ENCODE measurements at places on chromosomes 3 and 15.

- DNase-seq = peak; percentile 6
- H3K4me1 ChIP-seq = peaks cover 6% of the 10 kb centered on the region
- no peak overlapping the region for H3K27ac ChIP-seq
These were observed 5.2 kb downstream of the GRM2 start for GRCh38 chr3:51712038-51712420.

- H3K4me3 ChIP-seq = peak overlapping the region; percentile 38
- peaks cover 88% of the 10 kb centered on the region for H3K4me1 ChIP-seq
- H3K36me3 ChIP-seq = peaks cover 3% of the 10 kb centered on the region
These were observed 28.1 kb downstream of the CMTM7 start for GRCh38 chr3:32419742-32420125.

DNA sequence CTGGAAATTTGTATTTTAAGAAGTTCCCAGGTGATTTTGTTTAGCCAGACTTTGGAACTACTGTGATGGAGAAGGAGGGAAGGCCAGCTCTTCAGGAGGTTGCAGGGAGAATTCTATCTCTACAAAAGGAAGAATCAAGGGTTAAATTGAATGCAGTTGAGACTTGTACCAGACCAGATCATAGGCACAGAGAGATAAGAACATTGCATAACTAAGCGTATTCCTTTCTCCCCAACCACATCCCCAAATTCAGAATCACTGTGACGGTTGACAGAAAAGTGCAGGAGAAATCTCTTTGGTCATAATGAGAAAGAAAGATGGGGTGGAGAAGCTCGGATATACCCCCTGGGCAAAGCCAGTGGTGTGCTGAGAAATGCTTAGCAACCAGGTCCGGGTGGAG, 7.2 kb downstream of the PLD1 start:
- H3K4me3 ChIP-seq = no peak overlapping the region
- peaks cover 14% of the 10 kb centered on the region for H3K4me1 ChIP-seq
- no peak for DNase-seq

- peaks cover 5% of the 10 kb centered on the region for H3K27me3 ChIP-seq
- peaks cover 82% of the 10 kb centered on the region for H3K36me3 ChIP-seq
- peak overlapping the region; percentile 88 for H3K4me3 ChIP-seq
- H3K4me1 ChIP-seq = peaks cover 56% of the 10 kb centered on the region
- peak overlapping the region; percentile 100 for H3K27ac ChIP-seq
These were observed 2.0 kb downstream of the B2M start for GRCh38 chr15:44713006-44713966.

GRCh38 chr3:140188285-140188684, 253.3 kb downstream of the CLSTN2 start:
- no peak overlapping the region for H3K4me3 ChIP-seq
- no peaks in the 10 kb centered on the region for H3K36me3 ChIP-seq

GRCh38 chr15:58710701-58711100, 38.8 kb downstream of the ADAM10 start:
- no peaks in the 10 kb centered on the region for H3K27me3 ChIP-seq
- H3K4me1 ChIP-seq = peaks cover 27% of the 10 kb centered on the region
- no peak overlapping the region for H3K4me3 ChIP-seq
- H3K27ac ChIP-seq = no peak overlapping the region
- DNase-seq = no peak

GRCh38 chr15:44215594-44215993, 20.5 kb upstream of the FRMD5 start:
- H3K27me3 ChIP-seq = peaks cover 15% of the 10 kb centered on the region
- H3K4me1 ChIP-seq = peaks cover 3% of the 10 kb centered on the region
- DNase-seq = no peak
- H3K27ac ChIP-seq = no peak overlapping the region

GRCh38 chr3:71005702-71006321, 577.7 kb downstream of the FOXP1 start:
- DNase-seq = no peak
- H3K4me3 ChIP-seq = no peak overlapping the region
- no peaks in the 10 kb centered on the region for H3K27me3 ChIP-seq
- H3K27ac ChIP-seq = no peak overlapping the region

GRCh38 chr15:36251450-36251849, 328.0 kb upstream of the CDIN1 start:
- DNase-seq = no peak
- H3K27ac ChIP-seq = no peak overlapping the region
- no peaks in the 10 kb centered on the region for H3K36me3 ChIP-seq
- H3K27me3 ChIP-seq = no peaks in the 10 kb centered on the region
- no peaks in the 10 kb centered on the region for H3K4me1 ChIP-seq
- no peak overlapping the region for H3K4me3 ChIP-seq

DNA sequence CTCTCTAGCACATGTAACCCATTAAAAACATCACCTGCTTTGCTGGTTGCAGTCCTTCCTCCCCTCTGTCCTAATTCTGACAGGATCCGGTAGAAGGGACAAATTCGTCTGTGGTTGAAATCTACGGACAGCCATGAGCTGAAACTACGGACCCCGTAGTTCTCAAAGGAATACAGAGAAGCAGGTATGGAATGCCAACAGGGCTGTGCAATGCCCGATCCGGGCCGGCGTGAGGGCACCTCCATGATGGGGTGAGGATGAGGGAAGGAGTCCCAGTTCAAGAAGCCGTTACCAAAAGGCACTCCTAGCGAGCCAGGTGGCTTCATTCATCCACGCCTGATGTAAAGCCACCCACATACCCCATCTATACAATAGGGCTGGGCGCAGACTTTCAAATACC, 160.0 kb upstream of the NSMCE3 start:
- DNase-seq = no peak
- H3K27me3 ChIP-seq = peaks cover 14% of the 10 kb centered on the region
- no peaks in the 10 kb centered on the region for H3K36me3 ChIP-seq
- no peak overlapping the region for H3K4me3 ChIP-seq
- no peak overlapping the region for H3K27ac ChIP-seq
- no peaks in the 10 kb centered on the region for H3K4me1 ChIP-seq

- no peak for DNase-seq
- no peak overlapping the region for H3K4me3 ChIP-seq
- H3K4me1 ChIP-seq = peaks cover 6% of the 10 kb centered on the region
- H3K27ac ChIP-seq = no peak overlapping the region
These were observed 133.4 kb downstream of the VGLL4 start for GRCh38 chr3:11510356-11510755.

DNA sequence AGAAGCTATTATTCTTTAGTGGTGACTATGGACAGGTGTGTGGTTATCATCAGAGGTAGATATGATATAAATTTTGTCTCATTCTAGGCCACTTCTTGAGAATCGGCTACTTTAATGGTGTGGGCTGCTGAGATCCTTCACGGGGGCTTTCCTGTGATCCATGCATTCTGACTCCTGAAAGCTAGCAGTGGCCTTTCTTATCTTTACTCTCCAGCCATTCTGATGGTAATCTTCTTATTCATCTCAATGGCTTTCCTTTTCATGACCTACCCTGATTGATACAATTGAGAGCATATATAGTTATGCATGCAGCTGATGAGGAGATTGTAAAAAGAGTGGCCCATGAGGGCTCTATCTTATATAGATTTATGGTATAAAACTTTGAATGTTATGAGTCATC, 78.3 kb upstream of the ZPLD1 start:
- H3K36me3 ChIP-seq = no peaks in the 10 kb centered on the region
- H3K4me1 ChIP-seq = no peaks in the 10 kb centered on the region
- no peak overlapping the region for H3K27ac ChIP-seq
- DNase-seq = no peak
- H3K4me3 ChIP-seq = no peak overlapping the region

- peaks cover 3% of the 10 kb centered on the region for H3K36me3 ChIP-seq
- DNase-seq = no peak
- H3K4me1 ChIP-seq = no peaks in the 10 kb centered on the region
- no peaks in the 10 kb centered on the region for H3K27me3 ChIP-seq
These were observed 388.2 kb downstream of the LPP start for GRCh38 chr3:188542196-188542595.

DNA sequence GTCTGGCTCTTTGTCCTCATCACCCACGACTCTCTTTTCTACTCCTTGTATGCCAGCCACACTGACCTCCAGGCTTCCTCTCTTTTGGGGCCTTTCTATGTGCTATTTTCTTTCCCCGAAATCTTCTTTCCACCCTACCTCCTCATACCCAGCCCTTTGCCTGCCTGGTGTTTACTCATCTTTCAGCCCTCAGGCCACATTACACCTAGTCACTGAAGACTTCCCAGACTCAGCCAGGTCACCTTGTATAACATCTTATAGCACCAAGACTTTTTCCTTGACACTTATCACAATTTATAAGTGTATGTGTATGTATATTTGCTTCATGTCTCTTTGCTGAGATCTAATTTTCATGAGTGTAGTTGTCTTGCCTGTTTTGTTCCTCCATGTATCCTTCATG, 396.4 kb downstream of the NLGN1 start:
- DNase-seq = no peak
- H3K4me1 ChIP-seq = no peaks in the 10 kb centered on the region
- no peak overlapping the region for H3K4me3 ChIP-seq
- no peak overlapping the region for H3K27ac ChIP-seq
- H3K36me3 ChIP-seq = no peaks in the 10 kb centered on the region

DNA sequence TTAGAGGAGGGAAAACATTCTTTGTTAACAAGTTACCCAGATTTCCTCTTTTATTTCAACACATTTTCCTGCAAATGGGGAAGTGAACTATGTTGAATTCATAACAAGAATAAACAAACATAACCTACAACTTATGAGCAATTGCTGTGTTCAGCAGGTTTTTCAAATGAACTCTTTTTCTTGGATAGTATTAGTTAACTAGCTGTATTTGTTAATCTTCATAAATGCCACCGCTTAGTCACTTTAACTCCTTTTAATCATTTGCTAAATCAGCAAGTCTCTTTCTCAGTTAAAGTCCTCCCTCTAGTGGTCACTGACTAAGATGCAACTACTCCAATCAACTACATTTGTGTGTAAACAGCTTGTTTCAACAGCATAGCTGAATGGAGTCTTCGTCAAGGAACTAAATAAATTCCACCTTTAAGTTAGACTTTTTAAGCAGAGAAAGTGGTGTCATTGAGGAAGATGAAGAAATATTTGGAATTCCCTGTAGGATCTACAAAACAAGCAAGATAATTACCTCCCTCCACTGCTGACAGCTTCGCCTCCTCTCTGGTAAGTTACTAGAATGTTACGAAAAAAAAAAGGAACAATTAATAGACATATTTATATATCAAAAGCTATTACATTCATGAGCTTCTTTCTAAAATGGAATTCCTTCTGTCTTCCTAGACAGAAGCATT, 1122.0 kb downstream of the ROBO1 start:
- no peaks in the 10 kb centered on the region for H3K27me3 ChIP-seq
- no peak for DNase-seq
- no peaks in the 10 kb centered on the region for H3K4me1 ChIP-seq
- H3K36me3 ChIP-seq = no peaks in the 10 kb centered on the region
- H3K4me3 ChIP-seq = no peak overlapping the region
- H3K27ac ChIP-seq = no peak overlapping the region

GRCh38 chr3:45132568-45133211, 13.5 kb downstream of the CDCP1 start:
- H3K36me3 ChIP-seq = no peaks in the 10 kb centered on the region
- DNase-seq = no peak
- H3K4me3 ChIP-seq = no peak overlapping the region
- no peaks in the 10 kb centered on the region for H3K4me1 ChIP-seq

GRCh38 chr15:82530606-82531379, 9.5 kb downstream of the RPS17 start:
- H3K27me3 ChIP-seq = no peaks in the 10 kb centered on the region
- DNase-seq = peak; percentile 78
- peak overlapping the region; percentile 31 for H3K4me3 ChIP-seq
- H3K36me3 ChIP-seq = peaks cover 17% of the 10 kb centered on the region
- peak overlapping the region; percentile 76 for H3K27ac ChIP-seq

- peak overlapping the region; percentile 92 for H3K27ac ChIP-seq
- H3K4me1 ChIP-seq = peaks cover 68% of the 10 kb centered on the region
- H3K27me3 ChIP-seq = no peaks in the 10 kb centered on the region
- H3K4me3 ChIP-seq = peak overlapping the region; percentile 46
- peaks cover 2% of the 10 kb centered on the region for H3K36me3 ChIP-seq
These were observed 10.5 kb downstream of the ISG20 start for GRCh38 chr15:88649286-88649733.

- H3K27me3 ChIP-seq = no peaks in the 10 kb centered on the region
- H3K4me3 ChIP-seq = no peak overlapping the region
- peaks cover 11% of the 10 kb centered on the region for H3K4me1 ChIP-seq
- DNase-seq = peak; percentile 60
These were observed 15.7 kb downstream of the RFT1 start for GRCh38 chr3:53114412-53115074.

GRCh38 chr3:108548304-108548703, 37.9 kb upstream of the MYH15 start:
- no peak for DNase-seq
- peaks cover 28% of the 10 kb centered on the region for H3K36me3 ChIP-seq
- H3K4me3 ChIP-seq = no peak overlapping the region
- no peak overlapping the region for H3K27ac ChIP-seq
- H3K27me3 ChIP-seq = no peaks in the 10 kb centered on the region

DNA sequence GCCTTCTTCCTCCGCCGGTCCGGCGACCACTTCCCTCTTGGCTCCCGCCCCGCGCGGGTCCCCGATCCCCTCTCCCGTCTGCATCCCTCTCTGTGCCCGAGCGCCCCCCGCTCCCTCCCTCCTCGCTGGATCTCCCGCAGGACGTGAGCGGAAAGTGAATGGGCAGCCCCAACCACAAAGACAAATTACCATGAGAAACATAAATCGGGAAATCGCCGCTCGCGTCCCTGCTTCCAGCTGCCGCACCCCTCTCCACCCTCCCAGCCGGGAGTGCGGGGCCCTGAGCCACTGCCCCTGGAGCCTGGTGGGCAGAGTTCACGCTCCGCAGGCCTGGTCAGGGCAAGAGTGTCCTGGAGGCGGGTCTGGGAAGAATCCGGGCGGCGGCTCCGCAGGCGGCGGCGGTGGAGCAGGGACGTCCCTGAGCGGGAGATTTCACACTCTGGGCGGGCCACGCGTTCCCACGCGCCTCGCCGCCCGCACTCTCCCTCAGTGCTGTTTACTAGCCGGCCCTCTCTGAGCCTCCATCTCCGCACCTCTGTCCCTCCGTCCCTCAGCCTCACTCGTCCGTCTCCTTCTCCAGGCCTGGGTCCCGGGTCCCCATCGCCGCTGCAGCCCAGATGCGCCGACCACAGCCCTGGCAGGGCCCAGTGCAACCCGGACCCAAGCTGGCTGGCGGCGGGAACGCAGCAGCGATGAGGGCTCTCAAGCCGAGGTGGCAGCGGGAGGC, 835 bp downstream of the SEMA5B start:
- no peak overlapping the region for H3K27ac ChIP-seq
- H3K36me3 ChIP-seq = no peaks in the 10 kb centered on the region

DNA sequence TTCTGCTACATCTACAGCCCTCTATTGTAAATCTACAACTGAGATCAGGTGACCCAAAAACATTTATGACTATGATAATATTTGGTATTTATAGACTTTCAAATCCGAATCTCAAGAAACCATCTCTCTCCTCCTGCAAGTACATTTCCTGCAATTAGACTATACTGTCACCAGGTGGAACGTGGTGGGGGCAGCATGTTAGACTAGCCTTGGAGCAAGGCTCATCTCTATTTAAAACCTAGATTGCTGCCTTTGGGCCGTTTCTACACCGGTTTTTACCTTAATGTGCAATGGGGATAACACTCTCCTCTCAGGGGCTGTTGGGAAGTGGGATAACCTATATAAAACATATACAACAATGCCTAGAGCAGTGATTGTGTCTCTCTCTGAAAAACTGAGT, 3.8 kb upstream of the KATNBL1 start:
- no peaks in the 10 kb centered on the region for H3K27me3 ChIP-seq
- H3K4me3 ChIP-seq = no peak overlapping the region
- DNase-seq = no peak
- no peaks in the 10 kb centered on the region for H3K36me3 ChIP-seq
- H3K27ac ChIP-seq = no peak overlapping the region

GRCh38 chr15:53224371-53224770, 434.2 kb upstream of the ONECUT1 start:
- no peak overlapping the region for H3K27ac ChIP-seq
- H3K27me3 ChIP-seq = no peaks in the 10 kb centered on the region
- no peak overlapping the region for H3K4me3 ChIP-seq
- no peak for DNase-seq
- no peaks in the 10 kb centered on the region for H3K4me1 ChIP-seq
